ENCODE measurements at places on chromosomes 6 and 20. TPM values are rescaled to one million over a fixed set of nuclear protein-coding genes. Genes with fewer than 3 reads are reported as not detected.

- DNase-seq, result peak; percentile 4
Observed at GRCh38 chr6:167577891-167578361, 248.8 kb upstream of the AFDN start.

DNA sequence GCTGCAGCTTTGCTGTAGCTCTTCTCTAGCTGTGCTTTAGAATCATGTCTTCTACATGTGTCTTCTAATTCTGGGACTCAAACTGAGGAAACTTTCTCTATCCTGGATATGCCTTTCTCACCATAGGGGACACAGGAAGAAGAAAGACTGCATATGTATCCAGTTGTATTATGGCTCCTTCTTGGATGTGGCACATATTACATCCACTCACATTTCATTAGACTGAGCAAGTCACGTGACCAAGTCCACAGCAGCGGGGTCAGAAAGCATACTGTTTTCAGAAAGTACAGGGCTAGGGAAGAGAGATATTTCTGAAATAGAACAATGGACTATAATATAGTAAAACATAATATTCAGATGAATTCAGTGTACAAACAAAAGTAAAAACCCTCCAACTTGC, 187.6 kb upstream of the RIMS1 start:
- no peak for DNase-seq

GRCh38 chr6:15088904-15089568, 156.8 kb upstream of the JARID2 start:
- DNase-seq, result no peak

DNA sequence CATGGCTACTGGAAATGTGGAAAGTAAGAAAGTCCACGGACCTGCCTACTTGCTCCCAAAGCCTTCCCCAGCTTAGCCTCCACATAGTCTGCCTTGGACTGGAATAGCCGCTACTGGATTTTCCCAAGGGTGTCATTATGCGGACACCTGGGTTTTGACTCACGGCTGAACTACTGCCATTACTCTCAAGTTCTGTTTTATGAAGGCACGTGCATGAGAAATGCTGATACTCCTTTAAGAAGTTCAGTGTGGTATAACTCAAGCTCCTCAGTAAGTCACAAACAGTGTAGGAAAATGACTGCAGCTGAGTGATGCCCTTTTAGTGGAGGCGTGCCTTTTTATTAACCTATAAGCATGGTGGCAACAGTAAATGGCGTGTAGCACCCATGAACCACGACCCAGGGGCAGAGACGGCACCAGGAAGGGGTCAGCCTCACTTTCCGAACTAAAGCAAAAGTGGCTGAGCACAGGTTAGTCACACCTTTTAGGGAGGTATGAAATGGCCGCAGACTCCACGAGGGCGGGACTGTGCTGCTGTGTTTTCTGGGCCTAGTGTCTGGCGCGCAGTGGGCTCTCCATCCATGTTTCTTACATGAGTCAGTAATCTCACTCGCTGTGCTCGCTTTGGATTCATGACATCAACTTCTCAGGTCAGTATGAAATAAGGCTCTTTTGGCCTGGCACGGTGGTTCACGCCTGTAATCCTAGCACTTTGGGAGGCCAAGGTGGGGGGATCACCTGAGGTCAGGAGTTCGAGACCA, 23.9 kb downstream of the PSMG4 start:
- DNase-seq, result no peak

PPIL6 gene
- total RNA-seq, result 16.5 TPM

DNA sequence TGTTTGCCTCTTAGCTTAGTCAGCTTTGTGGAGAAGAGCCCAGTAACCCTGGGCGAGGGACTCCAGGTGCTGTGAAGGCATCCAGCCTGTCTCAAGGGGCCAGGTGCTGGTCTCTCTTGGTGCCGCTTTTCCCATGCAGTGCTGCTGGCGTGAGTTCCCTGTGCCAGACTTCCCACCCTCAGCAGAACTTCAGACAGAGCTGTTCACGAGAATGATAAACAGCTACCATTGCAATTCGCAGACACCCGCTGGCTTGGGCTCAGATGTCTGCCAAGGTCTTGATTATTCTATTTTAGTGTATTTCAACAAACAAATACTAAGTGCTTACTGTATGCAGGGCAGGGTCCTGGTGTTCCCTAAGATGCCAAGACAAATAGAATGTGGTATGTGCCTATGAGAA, 57.7 kb downstream of the RNF217 start:
- DNase-seq, result no peak

- DNase-seq, result no peak
Observed at GRCh38 chr6:73671911-73672685, 18.3 kb upstream of the SLC17A5 start.

- DNase-seq, result peak; percentile 5
Observed at GRCh38 chr6:168116975-168117899, 38.2 kb upstream of the FRMD1 start.

PTCRA gene
- total RNA-seq, result not detected

- DNase-seq, result no peak
Observed at GRCh38 chr6:358432-358831, 33.1 kb upstream of the IRF4 start.
